ENCODE measurements at places on chromosomes 4 and X. TPM values are rescaled to one million over a fixed set of nuclear protein-coding genes. Genes with fewer than 3 reads are reported as not detected.

Gene ETDA
- total RNA-seq: not detected

Gene TLR8
- 1.7 TPM for total RNA-seq

DNA sequence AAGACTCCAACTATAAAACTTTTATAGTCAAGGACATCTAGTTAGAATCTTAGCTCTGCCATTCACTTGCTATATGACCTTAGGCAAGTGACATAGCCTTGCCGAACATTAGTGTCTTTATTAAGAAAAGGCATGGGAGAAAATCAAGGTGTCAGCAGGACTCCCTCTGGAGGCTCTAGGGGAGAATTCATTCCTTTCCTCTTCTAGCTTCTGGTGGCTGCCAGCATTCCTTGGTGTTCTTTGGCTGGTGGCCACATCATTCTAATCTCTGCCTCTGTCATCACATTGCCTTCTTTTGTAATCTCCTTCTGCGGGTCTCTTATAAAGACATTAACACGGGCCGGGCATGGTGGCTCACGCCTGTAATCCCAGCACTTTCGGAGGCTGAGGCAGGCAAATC, 99.8 kb downstream of the PPP1R2C start:
- no peak for DNase-seq

GRCh38 chr4:4225915-4226605, 669 bp downstream of the OTOP1 start:
- DNase-seq: no peak

- no peak for DNase-seq
These were observed 474.7 kb downstream of the NKX6-1 start for GRCh38 chr4:84024405-84024804.

DNA sequence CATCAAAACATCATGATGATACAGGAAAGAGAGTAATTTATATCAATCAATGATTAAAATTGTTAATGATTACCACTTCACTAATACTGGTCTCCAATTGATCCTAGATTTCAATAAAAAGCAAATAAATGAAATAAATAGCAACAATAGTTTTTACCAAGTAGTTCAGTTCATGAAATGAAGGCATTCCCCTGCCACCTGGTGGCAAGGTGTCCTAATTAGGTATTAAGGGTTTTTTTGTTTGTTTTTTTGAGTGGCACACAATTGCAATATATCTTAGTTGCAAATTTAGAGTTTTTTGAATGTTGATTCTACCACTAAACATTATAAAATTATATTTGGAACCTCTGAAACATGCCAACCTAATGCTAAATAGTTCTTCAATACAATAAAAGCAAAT, 157.4 kb upstream of the PDE5A start:
- peak; percentile 26 for DNase-seq

- DNase-seq: peak; percentile 80
These were observed 65.8 kb upstream of the MSN start for GRCh38 chrX:65601530-65602220.

- no peak for DNase-seq
These were observed 20.2 kb downstream of the MTTP start for GRCh38 chr4:99594818-99595217.

- DNase-seq: peak; percentile 94
These were observed at the start of gene ZNF518B for GRCh38 chr4:10457255-10457801. Gene ZNF518B (minus strand): TSS chr4:10457426. CDS start chr4:10446328, 11,098 bp downstream.

Gene SLC6A14
- not detected for total RNA-seq

- peak; percentile 15 for DNase-seq
These were observed 136.0 kb downstream of the GABRB1 start for GRCh38 chr4:47167081-47168035.

GRCh38 chrX:117429501-117429900, 687.1 kb downstream of the KLHL13 start:
- no peak for DNase-seq

DNA sequence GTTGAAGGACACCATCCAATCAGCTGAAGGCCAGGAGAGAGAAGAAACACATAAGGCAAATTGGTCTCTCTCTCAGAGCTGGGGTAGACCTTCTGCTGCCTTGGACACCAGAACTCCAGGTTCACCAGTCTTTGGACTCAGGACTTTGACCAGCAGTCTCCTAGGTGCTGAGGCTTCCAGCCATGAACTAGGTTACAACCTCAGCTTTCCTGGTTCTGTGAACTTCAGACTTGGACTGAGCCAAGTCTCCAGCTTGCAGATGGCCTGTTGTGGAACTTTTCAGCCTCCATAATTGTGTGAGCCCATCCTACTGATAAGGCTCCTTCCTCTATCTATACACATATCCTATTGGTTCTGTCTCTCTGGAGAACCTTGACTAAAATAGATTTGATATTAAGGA, 20.6 kb upstream of the BBS12 start:
- DNase-seq: no peak

- DNase-seq: no peak
These were observed 71.8 kb downstream of the FBXO8 start for GRCh38 chr4:174211622-174212044.

DNA sequence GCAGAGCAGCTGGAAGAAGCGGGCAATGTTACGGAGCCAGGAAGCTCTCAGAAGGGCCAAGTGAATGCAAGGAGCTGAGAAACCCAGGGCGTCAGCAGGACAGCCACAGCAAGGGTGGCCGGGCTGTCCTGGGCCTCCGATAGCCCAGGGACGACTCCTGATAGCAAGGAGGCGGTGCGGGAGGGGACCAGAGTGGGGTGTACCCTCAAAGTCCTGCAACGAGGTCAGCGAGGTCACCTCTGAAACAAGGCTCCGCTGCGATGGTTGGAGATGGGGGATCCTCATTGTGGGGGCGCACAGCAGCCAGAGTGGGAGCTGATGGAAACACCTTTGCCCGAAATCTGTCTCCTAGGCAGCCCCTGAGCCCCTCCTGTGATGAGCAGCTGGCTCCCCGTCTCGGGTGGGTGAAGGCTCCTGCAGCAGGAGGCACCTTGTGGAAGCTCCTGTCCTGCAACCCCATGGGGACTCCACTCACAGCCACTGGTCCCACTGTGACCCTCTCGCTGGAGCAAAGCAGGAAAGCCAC, 4.3 kb upstream of the CCNQ start:
- DNase-seq: no peak

DNA sequence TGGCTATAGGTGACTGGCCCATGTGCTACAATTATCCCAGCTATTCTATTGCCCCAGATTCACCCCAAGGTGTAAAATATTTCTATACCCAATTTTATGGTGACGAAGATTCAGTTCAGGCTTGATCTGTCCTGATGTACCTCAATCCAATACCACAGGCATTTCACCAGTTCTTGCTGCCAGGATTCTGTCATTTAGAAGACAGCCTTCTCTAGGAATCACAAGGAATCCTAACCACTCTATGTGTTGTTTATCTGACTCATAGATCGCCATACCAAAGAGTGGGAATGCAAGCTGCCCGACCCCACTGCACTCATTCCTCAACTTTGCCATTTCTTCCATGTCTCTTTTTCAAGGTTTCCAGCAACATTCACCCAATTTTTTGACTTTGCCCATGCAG, 355.0 kb upstream of the EMCN start:
- no peak for DNase-seq

Gene WDR17
- 6.6 TPM for total RNA-seq

DNA sequence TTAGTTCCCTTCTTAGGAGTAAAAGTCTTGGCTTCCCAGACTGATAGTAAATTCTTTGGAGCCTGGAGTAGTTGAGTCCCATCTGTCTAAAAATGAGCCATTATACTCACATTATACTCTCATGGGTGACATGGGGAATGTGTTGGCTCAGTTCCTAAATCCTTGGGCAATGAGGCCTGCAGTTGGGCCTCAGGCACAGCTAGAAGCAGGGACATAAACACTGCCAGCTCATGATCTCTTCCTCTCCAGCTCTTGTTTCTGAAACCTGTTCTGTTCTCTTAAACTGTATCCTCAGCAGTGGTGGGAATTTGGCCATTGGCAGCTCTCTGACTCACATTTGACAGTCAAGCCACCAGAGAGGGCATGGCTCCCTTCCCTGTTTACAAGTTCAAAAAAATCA, 212.5 kb downstream of the SPATA18 start:
- DNase-seq: no peak

DNA sequence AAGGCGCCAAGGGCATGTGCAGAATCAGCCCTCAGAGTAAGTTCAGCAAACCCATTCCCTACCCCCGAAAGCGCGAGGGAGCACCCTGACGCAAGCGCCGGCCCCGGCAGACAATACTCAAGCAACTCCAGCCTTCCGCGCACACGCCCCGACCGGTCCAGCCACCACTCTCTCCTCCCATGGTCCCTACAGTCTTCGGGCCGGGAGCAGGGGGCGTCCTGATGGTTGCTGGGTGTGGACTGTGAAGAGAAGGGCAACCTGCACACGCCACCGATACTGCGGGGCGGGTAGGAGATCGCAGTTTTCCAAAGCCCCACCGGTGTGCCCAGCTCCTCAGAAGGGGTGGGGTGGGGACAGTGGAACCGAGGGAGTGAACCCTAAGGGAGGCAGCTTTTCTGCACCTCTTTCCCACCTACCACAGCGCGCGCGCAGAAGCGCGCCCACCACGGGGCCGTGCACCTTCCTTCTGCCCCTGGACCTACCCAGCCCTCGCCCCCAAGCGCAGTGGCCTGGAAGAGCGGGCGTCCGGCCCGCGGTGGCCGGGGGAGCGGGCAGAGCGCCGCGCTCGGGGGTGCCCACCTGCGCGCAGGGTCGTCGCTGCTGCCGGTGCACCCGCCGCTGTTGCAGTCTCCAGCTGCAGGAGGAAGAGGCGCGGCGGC, 650.2 kb upstream of the DIPK2B start:
- peak; percentile 65 for DNase-seq

GRCh38 chr4:78922207-78922606, 17.0 kb downstream of the PAQR3 start:
- DNase-seq: no peak

DNA sequence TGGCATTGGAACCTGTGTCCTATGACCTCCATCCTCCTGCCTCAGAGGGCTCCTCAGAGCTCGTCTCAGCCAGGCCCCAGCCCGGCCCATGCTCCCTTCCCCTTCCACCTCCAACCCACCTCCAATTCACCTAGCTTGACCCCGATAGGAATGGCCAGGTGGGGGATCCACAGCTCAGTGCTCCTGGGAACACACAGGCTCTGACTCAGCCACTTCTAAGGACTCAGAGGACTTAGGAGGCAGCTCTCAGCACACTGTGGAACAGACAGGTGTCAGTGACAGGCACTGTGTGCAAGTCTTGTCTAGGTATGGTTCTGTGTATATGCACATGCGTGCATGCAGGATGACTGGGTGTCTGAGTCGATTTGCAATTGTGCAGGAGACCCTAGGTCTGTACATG, 44.8 kb downstream of the PJA1 start:
- DNase-seq: no peak

- DNase-seq: no peak
These were observed 47.7 kb upstream of the SORCS2 start for GRCh38 chr4:7144374-7145290.

GRCh38 chr4:96315815-96316214, 475.9 kb downstream of the PDHA2 start:
- peak; percentile 16 for DNase-seq

- no peak for DNase-seq
These were observed 1.3 kb downstream of the GAK start for GRCh38 chr4:930827-931193.

GRCh38 chrX:137896123-137896522, 330.2 kb downstream of the ZIC3 start:
- DNase-seq: no peak

GRCh38 chr4:112288455-112288854, 2.8 kb upstream of the TIFA start:
- DNase-seq: no peak

GRCh38 chr4:167779280-167779679, 313.1 kb upstream of the ANXA10 start:
- no peak for DNase-seq

Gene EXOC1L
- not detected for total RNA-seq

DNA sequence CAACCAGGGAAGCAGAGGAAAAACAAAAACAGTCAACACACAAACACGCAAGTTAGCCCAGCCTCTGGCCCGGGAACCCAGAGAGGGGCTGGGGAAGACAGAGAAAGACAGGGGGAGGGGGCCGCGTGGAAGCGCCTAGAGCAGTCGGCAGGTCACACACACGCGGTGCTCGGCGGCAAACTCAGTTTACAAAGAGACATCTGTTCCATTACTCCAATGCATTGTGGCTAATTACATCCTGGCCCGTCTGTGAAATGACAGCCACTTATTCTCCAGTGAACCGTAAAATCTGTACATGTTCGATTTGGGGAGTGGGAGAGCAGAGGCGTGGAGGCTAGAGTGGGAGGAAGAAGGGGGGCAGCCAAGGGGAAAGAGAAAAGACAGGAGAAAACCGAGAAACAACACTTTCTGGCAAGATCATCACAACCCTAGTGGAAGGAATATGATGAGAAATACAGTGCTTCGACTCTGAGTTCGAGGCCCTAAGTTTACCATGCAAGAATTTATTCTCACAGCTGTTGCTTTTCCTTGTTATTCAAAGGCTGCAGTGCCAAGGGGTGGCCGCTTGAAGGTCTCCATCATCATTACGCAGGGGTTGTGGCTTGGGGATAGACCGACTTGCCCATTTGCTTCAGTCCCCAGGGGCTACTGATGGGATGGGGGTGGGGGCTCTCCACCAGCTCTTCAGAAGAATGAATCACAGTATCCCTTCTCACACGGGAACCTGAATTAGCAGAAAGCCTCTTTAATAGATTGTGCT, 167.7 kb downstream of the MGST2 start:
- no peak for DNase-seq

DNA sequence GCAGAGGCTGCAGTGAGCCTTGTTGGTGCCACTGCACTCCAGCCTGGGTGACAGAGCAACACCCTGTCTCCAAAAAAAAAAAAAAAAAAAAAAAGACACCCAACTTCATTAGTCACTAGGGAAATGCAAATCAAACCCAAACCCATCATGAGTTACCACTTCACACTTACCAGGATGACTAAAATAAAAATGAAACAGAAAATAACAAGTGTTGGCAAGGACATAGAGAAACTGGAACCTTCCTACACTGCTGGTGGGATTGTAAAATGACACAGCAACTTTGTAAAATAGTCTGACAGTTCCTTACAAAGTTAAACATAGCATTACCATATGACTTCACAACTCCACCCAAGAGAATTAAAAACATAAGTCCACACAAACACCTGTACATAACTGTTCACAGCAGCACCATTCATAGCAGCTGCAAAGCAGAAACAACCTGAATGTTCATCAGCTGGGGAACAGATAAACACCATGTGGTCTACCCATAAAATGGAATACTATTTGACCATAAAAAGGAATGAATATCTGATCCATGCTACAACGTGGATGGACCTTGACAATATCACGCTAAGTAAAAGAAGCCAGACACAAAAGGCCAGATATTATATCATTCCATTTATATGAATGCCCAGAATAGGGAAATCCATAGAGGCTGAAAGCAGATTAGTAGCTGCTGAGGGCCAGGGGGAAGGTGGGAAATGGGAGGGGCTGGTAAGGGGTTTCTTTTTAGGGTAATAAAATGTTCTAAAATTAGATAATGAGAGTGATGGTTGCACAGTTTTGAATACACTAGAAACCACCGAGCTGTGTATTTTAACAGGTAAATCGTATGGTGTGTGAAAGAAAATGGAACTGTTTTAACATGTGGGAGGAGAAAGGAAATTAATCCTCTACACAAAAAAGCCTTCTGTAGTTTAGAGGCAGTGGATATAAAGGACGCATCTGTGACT, 18.3 kb downstream of the CD99L2 start:
- no peak for DNase-seq

Measured in stomach (tissue), 19 donors.